ENCODE measurements at places on chromosomes 2 and 18.
A peak's percentile ranks its signal among the peaks of the same experiment; 100 is the strongest.

DNA sequence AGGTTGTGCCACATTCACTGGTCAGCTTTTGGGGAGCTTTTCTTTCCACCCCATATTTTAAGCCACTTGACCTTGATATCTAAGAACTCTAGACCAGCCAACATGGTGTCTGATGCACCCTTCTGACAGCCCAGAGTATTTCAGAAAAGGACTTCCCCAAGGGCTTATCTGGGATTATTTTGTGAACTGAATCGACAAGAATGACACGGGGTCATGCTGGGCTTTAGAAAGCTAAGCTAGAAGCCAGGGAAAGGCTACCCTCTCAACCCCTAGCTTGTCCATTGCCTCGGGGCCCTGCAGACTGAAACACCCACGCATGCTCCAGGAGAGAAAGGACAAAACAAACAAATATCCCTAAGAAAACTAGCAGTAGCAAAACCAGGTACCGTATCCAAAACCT is 16.0 kb downstream of the SLC4A5 start:
- DNase-seq = no peak

GRCh38 chr2:56687169-56687568 is 503.4 kb downstream of the CCDC85A start:
- no peak for DNase-seq

- DNase-seq = no peak
These were observed 264.7 kb downstream of the CYP26B1 start for GRCh38 chr2:71882949-71883472.

GRCh38 chr2:153811516-153811915 is 60.2 kb upstream of the GALNT13 start:
- no peak for DNase-seq

GRCh38 chr18:45837283-45838070 is 12.0 kb downstream of the SIGLEC15 start:
- DNase-seq = no peak

- no peak for DNase-seq
These were observed 16.4 kb downstream of the CEP76 start for GRCh38 chr18:12686100-12686499.

DNA sequence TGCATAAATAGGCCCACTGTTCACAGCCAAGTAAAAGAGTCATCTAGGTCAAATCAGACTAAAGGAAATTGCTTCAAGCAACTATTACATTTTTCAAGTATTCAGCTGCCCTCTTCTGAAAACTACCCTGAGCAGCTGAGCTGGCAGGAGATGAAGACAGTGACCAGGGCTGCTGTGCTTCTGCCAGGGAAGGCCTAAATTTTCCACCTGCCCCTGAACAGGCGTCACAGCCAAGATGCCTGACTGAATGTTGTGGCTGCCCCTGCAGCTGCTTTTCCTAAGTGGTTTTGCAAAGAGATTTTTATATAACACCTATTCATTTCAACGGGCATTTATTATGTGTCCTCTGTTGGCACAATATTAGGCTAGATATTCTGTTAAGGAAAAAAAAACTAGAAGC is 96.7 kb upstream of the RPE start:
- DNase-seq = no peak

- DNase-seq = no peak
These were observed 274.7 kb downstream of the TWIST2 start for GRCh38 chr2:239122421-239123110.

- no peak for DNase-seq
These were observed 3.4 kb downstream of the WDFY1 start for GRCh38 chr2:223941579-223942277.

DNA sequence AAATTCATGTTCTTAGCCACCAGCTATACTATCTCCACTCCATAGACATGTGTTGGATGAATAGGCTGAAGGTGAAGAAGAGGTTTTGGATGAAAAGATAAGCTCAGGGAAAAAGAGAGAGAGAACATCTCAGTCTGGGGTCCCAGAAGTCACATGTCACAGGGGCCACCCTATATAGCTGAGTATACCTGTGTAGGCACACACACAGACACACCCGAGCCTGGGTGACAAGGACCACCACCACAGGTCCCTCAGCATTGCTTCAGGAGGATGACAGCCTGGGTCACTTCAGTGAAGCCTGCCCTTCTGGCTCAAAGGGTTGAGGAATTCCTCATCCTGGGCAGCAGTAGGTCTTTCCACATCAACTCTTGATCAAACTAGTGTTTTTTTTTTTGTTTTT is 56.2 kb downstream of the POLR1A start:
- no peak for DNase-seq

GRCh38 chr2:132272713-132273112 is 111.0 kb upstream of the ANKRD30BL start:
- DNase-seq = no peak

GRCh38 chr18:79848579-79849327 is 51.0 kb downstream of the KCNG2 start:
- DNase-seq = no peak

GRCh38 chr2:23622466-23622865 is 237.5 kb downstream of the KLHL29 start:
- no peak for DNase-seq

- no peak for DNase-seq
These were observed 13.4 kb downstream of the CAPG start for GRCh38 chr2:85396531-85397470.

DNA sequence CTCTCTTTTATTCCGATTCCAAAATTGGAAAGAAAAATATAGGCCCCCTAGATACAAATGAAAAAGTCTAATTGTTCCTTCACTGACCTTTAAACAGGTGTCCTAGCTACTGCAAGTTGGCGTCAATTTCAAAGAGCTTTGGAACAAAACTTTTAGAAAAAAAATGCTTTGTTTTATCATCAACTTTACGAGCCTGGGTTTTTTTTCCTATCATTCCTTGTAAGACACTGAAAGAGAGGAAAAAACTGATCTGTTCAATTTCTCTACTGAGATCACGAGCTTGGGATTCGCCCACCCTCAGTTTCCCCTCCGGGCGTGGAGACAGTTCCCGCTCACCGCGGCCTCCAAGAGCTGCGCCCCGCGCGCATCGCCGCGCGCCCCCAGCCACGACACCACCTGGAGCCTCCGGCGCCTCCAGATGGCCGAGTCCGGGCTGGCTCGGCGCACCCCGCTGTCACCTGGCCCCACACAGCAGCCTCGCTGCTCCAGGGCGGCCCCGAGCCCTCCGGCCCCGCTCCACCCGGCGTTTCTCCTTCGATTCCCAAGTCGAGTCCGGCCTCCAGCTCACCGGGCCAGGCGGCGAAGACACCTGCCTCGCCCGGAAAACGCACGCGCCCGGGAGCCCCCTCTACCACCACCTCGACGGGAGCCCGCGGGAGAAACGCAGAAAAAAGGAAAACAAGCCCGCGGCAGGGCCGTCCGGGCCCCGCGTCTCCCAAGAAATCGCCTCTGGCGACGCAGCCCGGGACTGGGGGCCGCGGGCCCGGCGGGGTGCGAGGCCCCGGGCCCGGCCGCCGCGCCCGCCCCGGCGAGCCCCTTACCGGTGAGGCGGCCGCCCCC is 656 bp downstream of the TBC1D8 start:
- peak; percentile 18 for DNase-seq

GRCh38 chr2:219820767-219821166 is 193.3 kb downstream of the SLC4A3 start:
- DNase-seq = no peak

DNA sequence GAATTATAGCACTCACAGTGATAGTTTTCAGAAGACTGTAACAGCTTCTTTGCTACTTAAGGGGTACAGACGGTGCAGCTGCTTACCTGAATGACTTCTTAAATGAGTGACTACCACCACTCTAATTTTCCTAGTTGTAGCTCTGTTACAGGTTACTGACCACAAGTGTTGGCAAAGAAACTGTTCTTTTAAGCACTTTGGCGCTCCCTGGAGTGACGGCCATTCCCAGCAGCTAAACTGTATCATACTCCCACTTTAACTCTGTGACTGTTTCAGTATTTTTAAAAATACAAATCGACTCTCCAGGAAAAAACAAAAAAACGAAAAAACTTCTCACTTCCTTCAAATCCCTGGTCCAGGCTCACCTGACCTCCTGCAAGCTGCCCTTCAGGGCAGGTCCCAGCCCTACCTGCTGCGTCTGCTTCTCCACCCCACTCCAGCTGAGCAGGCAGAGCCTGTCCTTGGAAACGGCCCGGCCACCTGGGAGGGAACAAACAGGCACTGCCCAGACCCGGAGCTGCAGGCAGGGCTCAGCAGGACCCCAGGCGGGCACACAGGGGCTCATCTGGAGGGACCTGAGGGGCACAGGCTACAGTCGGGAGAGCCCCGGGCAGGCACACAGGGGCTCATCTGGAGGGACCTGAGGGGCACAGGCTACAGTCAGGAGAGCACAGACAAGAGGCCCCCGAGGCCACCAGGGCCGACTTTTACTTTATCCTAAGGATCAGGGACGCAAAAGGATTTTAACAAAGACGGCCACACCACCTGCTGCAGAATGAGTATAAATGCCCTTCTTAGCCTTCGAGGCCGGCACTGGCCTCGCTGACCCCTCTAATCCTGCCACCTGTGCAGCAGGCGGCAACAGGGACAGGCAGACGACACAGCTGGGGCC is 24.5 kb downstream of the SLC66A2 start:
- DNase-seq = no peak

DNA sequence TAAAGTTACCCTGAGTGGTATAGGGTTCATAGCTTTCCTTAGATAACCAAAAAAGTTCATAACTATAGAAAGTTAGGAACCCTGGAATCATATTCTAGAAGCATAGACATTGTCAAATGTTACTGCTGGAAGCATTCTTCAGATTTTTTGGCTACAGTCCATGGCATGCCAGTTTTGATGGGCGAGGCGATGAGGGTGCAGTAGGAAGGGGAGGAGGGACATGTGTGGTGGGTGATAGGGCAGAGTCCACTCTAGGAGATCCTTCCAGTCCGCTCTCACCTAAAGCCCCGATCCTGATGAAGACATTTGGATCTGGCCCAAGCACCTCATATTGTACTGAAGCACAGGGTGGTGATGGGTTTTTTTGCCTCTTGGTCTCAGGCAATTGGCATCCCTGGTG is 91.8 kb downstream of the HRH4 start:
- DNase-seq = no peak

DNA sequence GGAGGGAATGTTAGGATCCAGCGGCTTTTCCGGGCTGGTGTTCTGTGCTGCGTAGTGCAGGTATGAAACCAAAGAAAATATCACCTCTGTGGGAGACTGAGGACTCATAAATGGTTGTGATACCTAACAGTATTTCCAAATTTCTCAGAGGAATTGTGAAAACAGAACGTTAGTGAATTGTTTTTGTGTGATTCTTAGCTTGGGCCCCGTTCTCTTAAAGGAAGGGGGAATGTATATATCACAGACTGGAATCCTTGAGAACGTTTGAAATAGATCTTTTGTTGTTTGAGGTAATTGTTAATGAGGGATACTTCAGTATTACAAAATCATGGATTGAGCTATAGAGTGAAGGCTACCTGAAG is 834 bp downstream of the ZNF638 start:
- DNase-seq = peak; percentile 4

DNA sequence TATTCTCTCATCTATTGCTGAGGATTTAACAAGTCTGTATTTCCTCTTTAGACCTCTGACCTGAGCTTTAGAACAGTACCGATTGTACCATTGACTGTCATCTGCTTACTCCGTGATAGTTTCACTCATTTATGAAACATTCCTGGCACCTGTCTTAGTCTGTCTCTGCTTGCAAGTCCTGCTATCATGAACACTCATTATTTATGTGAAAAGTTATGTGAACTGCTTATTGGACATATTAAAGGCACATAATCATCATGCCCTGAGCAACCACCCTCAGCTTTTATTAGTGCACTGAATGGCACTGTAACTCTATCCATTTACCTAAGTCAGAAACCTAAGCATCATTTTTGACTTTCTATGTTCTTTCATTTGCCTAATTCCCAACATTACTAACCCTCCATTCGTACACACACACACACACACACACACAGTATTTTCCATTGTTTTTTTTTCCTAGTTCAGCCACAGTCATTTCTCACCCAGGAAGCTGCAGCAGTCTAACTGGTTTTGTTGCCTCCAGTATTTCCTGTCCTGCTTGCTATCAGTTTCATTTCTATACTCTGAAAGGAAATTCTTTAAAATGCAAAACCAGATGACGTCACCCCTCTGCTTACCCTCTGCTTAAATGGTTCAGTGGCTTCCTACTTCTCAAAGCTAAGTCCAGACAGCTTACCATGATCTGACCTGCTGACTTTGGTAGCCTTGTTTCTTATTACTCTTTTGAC is 146.1 kb downstream of the HAUS1 start:
- peak; percentile 83 for DNase-seq

- no peak for DNase-seq
These were observed 122.5 kb downstream of the FOXI3 start for GRCh38 chr2:88329815-88330603.

GRCh38 chr2:73980566-73980965 is 4.1 kb upstream of the TET3 start:
- DNase-seq = no peak

GRCh38 chr2:40178171-40178778 is 273.6 kb downstream of the SLC8A1 start:
- no peak for DNase-seq

GRCh38 chr18:48375150-48375800 is 33.9 kb downstream of the ZBTB7C start:
- DNase-seq = no peak

GRCh38 chr2:142462306-142462705 is 331.5 kb upstream of the LRP1B start:
- DNase-seq = no peak

DNA sequence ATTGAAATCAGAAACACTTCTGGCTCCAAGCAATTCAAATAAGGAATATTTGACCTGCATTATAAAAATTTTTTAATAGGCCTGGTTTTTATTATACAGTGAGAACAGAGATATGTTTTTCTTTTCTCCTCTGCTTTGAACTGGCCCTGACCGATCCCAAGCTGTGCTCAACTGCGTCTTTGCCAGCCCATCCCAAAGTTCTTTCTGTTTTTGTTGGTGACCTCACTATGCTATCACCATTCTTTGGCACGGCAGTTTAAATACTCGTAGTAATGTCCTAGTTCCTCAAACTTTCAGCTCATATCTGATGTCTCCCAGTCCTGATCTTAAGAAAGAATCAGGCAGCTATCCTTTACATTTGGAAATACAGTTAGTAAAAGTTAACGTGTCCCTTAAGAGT is 42.3 kb upstream of the NETO1 start:
- no peak for DNase-seq

DNA sequence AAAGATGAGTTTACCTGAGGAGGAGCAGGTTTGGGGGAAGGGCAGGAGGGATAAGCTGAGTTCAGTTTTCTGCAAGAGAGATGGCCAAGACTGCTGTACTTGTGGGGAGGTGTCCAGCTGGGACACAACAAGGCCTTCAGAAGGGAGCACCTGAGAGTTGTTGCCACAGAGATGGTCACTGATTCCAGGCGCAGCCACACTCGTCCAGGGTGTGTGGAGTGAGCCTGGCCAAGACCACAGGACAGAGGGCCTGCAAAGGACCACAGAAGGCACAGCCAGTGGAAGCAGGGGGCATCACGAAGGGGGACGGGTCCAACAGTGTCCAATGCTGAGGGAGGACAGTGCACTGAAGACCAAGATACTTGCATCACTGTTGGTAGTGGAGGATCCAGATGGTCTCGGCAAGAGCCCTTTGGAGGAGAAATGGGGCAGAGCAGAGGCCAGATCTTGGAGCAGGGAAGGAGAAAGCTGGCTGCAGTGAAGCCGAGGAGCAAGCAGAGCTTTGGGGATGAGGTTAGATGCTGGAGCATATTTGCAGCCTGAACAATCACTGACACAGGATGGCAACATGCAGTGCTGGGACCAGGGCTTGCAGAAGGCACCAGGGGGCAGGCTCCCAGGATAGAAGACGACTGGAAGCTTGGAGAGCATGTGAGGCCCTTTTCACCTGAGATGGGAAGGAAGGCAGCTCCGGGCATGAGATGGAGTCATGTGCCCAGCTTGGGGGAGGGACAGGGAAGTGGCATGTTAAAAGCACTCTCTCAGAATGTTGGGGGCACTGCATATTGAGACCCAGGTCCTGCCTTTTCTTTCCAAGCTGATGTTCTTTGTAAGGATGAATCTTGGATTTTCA is 214.0 kb downstream of the CYP26B1 start:
- DNase-seq = no peak

Measured in naive B cell (primary cell).